ENCODE measurements at places on chromosomes 6 and 20.
A peak's percentile ranks its signal among the peaks of the same experiment; 100 is the strongest.

DNA sequence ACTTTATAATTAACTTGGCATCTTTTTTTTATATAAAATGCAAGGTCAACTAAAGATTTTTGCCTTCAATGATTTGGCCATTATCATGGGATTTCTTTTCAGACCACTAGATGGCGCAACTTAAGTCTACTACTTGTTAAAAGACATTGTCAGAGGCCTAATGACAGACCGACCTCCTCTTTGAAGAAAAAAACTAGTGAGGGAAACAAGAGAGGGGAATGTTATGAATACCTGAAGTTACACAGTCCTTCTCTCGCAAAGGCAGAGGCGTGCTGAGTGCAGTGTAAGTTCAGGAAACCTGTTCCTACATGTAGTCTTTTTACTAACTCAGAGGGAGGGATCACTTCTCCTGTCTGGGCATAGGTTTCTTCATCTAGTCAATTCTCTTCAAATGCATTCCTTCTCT is 9.3 kb downstream of the TRAPPC3L start:
- DNase-seq = peak; percentile 87

GRCh38 chr6:106751501-106752252 is 122.3 kb downstream of the QRSL1 start:
- DNase-seq = no peak

DNA sequence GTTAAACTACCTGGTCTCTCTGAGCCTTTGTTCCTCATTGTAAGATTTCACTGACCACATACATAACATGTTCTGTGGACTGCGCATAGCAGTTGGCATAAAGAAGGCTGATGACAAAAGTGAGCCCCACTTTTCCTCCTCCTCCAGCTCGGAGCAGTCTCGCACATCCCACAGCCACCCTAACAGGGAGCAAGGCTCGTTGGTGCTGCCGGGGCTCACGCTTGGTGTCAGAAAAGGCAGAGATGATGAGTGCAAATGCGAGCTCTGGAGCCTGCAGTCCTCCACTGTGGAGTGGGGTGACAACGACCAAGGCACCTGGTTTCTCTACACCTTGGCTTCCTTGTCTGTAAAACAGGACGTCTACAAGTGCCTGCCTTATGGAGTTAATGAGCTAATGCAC is 9.7 kb downstream of the TGM3 start:
- no peak for DNase-seq

DNA sequence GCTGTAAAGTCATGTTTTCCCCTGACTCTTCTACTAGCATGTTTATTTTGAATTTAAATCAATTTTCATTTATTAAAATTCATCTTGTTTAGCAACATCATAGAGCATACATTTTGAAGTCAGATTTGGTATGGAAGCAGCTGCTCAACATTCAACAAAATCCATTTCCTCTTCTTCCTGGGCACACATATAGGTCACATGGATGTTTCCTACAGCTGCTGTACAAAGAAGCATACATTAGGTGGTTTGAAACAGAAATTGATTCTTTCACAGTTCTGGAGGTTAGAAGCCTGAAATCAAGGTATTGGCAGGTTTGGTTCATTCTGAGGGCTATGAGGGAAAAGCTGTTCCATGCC is 495.2 kb downstream of the RFPL4B start:
- no peak for DNase-seq

DNA sequence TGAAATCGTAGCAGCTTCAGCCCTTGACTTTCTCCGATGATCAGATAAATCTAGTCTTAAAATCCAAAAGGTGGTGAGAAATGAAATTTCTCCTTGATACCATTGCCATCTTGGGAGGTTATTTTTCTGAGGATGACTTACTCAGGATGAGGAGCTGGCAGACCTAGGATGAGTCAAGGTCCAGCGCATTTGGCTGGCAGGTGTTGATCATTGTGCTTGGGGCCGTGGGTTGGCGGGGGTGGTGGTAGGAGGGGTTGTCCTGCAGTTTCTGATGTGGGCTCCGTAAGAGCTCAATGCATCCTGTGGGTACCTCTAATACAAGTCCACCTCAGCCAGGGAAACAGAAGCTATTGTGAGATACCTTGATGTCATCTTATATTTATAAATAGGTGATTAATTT is 148.3 kb upstream of the SCGN start:
- no peak for DNase-seq

DNA sequence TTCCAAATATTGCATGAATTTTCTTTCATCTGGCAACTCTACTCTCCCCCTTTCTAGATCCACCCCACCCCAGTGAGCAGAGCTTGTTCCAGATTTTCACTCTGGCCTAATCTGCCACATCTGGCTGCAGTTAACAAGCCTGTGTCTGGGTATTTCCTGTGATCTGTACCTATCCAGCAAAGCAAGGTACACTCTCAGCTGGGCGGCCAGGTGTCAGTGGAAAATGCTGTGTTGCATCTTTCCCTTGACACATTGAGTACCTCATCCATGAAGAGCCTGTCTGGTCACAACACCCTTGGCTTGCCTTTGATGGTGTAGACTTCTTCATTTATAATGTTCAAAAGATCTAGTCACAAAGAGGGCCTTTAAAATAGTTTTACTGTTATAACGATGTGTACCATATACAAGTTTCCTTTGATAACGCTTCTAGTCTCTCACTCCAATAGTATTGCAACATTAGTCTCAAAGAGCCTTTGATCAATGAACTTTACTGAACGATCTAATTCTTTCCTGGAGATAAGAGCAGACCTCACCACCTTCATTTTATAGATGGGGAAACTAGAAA is 6.0 kb upstream of the RNF182 start:
- no peak for DNase-seq

DNA sequence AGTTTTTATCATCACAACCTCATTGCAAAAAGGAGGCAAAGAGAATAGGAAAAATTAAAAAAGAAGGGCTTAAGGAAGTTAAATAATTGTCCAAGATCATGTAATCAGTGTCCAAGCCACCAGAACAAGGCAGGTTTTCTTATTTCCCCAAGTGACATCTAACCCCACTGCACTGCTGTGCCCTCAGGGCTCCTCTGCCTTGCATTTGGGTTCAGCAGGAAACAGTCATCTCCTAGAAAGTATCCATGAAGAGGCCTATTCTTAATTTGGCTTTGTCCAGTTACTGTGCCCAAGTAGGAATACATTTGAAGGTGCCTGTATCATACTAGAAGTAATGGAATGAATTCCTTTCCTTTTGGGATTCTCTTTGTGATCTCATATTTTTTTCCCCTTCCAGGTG is 10.5 kb downstream of the TMEM14A start:
- DNase-seq = no peak

DNA sequence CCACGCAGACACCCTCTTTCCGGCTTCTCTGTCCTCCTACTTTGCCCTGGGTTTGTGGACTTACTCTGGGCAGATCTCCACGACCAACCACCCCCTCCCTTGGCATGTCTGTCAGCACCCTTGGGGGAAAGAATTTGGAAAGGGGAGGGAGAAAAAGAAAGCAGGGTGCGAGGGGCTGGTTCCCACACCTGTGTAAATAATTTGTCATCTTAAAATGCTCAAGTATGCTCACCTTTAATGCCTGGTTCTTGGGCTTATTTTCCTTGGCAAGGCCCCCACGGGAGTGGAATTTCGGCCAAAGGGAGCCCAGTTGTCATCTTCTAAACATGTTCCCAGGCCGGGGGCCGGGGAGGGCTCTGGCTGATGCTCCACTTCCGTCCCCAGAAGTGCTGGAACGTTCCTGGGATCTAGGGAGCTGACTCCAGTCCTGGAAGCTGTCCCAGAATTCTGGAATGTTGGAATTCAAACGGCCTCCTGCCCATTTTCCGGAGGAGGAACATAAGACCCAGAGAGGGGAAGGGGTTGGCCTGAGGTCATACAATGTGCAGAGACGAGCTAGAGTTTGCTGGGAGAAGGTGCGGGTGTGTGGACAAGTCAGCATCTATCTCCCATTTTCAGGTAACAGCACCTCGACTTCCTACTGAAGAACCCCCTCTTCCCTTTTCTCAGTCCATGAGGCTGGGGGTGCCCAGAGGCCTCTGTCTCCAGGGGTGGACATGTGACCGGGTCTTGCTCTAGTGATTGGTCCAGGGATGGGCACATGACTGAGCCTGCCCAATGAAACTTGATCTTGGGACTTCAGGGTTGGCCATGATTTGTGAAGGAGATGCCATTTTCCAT is 122.3 kb downstream of the CEBPB start:
- no peak for DNase-seq

DNA sequence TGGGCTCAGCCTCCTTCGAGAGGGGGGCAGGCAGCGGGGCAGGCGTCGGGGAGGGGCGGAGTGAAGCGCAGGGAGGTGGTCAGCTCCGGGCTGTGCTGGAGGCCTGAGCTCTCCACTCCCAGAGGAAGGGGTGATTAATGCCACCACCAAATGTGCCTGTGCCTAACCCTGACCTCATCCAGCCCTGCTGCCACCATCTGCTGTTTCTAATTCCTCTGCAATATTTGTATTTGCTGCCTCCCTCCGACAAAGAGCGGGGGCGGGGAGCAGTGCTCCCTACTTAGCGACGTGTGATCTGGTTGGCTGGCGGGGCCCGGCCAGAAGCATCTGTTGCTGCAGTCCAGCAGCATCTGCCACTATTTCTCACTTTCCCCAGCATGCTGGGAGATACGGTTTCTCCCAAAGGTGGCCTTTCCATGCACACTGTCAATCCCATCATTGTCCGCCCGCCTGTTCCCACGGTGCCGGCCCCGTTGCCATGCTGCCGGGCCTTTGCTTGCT is 47.0 kb downstream of the DLL1 start:
- DNase-seq = no peak

GRCh38 chr6:150157081-150157480 is 14.2 kb downstream of the PPP1R14C start:
- no peak for DNase-seq

- no peak for DNase-seq
Measured at GRCh38 chr20:13109658-13110057, 100.9 kb downstream of the SPTLC3 start.

GRCh38 chr6:157240960-157241311 is 82.4 kb downstream of the TMEM242 start:
- DNase-seq = no peak

Data from inflammatory macrophage treated with lipopolysaccharide for 1 hour (primary cell).